ENCODE measurements at places on chromosomes 7 and 10. TPM values are rescaled to one million over a fixed set of nuclear protein-coding genes. Genes with fewer than 3 reads are reported as not detected.
A peak's percentile ranks its signal among the peaks of the same experiment; 100 is the strongest.

DNA sequence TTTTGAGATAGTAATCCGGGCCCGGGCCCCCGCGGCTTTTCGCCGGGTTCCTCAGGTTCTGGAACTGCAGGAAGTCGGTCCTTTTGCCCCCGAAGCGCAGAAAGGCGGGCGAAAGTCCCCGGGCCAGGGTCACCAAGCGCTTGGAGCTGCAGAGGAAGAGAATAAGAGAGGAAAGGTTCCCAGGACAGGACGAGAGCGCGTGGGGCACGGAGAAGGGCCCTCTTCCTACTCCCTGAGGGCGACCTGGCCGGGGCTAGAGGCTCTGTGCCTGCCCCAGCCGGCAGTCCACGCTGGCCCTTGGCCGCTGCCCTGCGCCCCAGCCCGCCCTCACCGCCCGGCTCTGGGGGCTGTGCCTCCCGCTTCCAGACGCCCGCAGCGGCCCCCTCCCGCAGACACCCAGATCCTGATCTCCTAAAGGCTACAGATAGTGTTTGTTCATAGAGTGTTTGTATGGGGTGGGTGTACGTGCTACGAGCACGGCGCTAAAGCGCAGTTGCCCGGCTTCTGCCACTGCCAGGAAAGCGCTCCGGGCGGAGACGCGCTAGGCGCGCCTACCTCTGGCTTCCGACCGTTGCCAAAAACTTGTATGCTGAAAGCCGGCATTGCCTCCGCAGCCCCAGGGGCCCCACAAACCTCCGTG lies 3.2 kb downstream of the HPSE2 start:
- no peak for DNase-seq

DNA sequence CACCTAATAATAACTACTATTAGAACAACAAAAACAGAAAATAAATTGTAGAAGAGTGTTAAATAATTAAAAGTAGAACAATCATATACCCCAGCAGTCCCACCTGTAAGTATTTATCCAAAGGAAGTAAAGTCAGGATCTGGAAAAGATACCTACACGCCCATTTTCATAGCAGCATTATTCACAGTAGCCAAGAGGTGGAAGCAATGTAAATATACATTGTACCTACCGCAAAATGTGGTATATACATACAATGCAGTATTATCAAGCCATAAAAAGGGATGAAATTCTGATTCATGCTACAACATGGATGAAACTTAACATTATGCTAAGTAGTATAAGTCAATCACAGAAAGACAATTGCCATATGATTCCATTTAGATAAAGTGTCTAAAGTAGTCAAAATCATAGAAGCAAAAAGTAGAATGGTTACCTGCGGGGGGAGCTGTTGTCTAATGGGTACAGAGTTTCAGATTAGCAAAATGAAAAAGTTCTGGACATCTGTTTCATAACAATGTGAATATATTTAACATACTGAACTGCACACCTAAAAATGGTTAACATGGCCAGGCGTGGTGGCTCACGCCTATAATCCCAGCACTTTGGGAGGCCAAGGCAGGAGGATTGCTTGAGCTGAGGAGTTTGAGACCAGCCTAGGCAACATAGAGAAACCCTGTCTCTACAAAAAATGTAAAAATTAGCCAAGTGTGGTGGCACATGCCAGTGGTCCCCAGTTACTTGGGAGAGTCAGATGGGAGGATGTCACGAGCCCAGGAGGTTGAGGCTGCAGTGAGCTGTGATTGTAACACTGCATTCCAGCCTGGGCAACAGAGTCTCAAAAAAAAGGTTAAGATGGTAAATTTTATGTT lies 6.0 kb upstream of the TMED4 start:
- peak; percentile 69 for DNase-seq

DNA sequence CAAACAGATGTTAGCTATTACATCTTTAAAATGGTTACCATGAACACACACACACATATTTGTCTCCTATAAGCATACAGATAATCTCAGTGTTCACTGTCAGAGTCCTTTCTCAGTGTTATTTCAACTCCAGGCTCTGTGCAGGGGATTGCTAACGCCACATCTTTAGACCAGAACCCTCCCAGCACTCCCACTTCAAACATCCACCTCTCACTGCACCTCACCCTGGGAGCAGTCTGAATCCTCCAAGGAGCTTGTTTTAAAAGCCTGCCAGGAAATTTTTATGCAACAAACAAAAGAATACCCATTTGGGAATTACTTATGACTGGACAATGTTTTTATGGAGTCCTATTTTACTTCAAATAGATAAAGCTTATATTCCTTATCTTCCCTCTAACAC lies 107.4 kb downstream of the PARD3 start:
- DNase-seq, result no peak

DNA sequence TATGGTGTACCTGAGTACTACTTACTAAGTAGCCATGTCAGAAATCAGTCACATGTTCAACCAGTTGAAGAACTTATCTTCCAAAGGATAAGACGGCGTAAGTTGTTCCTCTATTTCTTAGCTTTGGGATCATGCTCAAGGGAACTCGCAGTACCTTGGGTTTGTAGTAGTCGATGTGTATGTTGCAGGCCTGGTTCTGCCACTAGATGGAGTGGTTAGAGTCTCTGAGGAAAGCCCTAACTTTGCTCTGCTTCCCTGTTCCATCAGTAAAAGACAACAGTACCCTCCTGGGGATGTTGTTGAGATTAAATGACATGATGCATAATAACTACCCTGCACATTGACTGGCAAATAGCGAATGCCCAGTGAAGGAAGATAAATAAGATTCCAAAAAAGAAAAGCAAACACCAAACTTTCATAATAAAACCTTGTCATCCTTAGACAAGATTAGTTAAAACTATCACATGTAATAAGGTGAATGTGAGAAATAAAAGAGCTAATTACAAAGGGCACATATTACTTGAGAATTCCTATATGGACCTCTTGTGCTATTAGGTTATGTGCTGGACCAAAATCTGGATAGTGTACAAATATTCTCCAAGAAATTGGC lies 165.9 kb downstream of the ABCA13 start:
- DNase-seq, result peak; percentile 56

DNA sequence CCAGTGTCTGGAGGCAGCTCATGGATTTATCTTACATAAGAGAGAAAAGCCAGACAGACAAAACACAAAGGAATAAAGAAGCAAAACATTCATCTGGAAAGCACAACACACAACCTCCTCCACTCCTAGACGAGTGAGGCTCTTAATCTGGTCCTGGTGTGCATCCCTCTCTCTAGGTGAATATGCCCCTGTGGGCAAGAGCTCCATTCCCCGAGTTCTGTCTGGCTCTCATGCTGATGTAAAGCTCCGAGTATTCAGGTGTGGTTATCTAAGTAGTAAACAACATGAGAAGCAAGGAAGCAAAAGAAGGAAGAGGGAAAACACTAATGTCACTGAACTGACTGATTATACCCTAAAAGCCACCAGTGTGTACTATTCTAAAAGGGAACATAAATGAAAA lies 47.9 kb upstream of the FEZF1 start:
- DNase-seq, result no peak

DNA sequence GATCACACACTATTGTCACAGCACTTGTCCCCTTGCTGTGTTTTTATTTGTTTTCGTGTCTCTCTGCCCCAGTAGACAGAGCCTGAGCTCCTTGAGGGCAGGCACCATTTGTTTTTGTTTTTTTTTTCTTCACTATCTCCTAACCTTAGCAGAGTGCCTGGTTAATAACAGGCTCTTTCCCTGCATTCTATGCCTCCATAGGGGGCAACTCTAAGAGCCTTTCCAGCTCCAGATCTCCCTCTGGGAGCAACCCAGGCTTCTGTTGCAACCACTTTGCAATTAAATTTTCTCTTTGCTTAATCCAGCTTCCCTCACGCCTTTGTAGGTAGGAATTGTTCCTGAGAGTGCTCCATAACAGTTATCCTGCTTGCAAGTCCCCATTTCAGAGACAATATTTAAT lies 148.4 kb downstream of the PLXDC2 start:
- no peak for DNase-seq

CYREN gene
- 72.1 TPM for total RNA-seq

ZPBP gene
- not detected for total RNA-seq

ASB10 gene
- not detected for total RNA-seq
